Stimulated activated naive CD8-positive, alpha-beta T cell treated with anti-CD3 and anti-CD28 coated beads, Interleukin-15, Interleukin-2, amounts not matched to agents 100 U/mL and 50 U/mL, for 24 hours (primary cell): ENCODE measurements at places on chromosomes 7 and 10.

DNA sequence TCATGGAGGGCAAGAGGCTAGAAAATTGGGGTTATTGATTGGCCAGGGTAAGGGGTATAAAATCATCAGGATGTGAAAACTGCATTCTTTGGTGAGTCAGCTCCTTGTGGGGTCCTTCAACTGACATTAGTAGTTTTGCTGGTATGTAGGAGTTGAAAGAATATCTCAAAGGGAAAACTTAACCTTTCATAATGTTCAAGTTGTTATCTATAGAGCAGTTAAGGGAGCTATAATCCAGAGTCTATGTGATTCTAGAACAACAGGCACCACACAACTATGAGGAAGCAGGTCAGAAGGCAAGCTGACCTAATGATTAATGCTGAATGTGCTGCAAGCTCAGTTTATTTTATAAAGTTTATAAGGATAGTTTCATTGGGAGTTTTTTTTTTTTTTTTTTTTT is 13.7 kb downstream of the PRPS1L1 start:
- DNase-seq, result no peak

- DNase-seq, result no peak
Measured at GRCh38 chr10:14093730-14094484, 236.8 kb downstream of the FRMD4A start.

GRCh38 chr10:98098247-98098646 is 36.2 kb upstream of the R3HCC1L start:
- no peak for DNase-seq

DNA sequence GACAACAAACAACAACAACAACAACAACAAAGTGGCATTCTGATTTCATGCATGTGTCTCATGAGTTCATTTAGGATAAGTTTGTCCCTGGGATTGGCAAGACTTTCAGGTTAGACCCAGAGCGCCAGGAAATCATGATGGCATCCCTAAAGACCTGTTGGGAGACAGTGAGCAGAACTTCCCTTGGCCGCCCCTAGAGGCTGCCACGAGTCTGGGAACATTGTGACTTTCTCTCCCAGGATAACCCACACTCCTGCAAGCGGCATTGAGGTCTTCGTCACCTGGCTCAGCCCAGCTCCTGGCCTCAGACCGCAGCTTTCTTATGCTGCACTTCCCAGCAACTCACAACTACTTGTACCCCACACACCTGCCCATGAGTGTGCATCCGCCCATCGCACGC is 80.5 kb upstream of the RNF32 start:
- no peak for DNase-seq

DNA sequence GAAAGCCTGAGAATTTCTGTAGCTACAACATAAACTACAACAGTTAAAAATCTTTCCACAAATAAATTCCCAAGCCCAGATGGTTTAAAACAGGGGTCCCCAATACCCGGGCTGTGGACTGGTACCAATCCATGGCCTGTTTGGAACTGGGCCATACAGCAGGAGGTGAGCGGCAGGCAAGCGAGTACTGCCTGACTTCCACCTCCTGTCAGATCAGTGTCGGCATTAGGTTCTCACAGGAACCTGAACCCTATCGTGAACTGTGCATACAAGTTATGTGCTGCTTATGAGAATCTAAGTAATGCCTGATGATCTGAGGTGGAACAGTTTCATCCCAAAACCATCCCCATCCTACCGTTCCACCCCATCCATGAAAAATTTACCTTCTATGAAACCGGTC is 160.7 kb upstream of the FEZF1 start:
- DNase-seq, result no peak

DNA sequence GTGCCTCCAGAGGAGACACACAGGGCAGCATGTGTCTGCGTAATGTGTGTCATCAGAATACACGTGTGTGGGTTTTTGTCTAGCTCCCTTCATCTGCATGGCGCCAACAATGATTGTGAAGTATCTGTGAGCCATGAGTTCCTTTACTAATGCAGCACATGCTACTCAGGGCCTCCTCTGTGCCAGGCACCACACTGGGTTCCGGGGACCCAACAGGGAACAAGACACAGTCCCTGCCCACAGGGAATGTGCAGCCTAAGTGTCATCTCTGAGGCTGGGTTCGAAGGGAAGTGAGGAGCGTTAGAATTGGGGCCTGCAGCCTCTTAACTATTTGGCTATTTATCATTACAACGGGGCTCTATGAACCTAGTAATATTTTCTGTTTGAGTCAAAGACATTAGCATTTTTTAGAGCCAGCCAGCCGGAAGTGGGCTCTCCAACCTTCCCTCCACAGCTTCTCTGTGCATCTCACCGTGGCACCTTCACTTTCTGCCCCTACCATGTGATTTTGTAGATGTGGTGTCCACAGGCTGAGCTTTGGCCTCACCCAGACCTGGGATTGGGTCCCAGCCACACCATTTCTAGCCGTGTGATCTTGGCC is 43.9 kb upstream of the SRGN start:
- no peak for DNase-seq

DNA sequence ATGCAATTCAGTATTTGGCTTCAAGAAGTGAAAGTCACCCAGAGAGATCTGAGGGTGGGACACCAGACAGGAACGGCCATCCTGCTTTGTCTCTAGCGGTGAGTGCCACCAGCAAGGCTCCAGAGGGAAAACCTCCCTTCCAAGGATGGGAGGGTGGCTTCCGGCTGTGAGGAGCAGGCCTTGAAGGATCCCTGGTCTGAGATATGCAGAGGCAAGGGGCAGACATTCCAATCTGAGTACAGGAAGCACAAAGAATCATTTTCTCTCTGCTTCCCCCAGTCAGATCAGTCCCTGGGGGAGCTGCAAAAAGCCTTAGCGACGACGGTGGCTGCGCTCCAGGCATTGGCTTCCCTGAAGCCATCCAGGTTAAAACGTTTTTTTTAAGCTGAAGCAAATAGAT is 167.4 kb downstream of the TEX36 start:
- no peak for DNase-seq

- DNase-seq, result no peak
Measured at GRCh38 chr10:88097536-88097935, 234.1 kb downstream of the PTEN start.

- DNase-seq, result no peak
Measured at GRCh38 chr7:76246804-76247389, 45.2 kb downstream of the SRRM3 start.

GRCh38 chr10:112981553-112981952 is 31.5 kb downstream of the TCF7L2 start:
- peak; percentile 56 for DNase-seq

DNA sequence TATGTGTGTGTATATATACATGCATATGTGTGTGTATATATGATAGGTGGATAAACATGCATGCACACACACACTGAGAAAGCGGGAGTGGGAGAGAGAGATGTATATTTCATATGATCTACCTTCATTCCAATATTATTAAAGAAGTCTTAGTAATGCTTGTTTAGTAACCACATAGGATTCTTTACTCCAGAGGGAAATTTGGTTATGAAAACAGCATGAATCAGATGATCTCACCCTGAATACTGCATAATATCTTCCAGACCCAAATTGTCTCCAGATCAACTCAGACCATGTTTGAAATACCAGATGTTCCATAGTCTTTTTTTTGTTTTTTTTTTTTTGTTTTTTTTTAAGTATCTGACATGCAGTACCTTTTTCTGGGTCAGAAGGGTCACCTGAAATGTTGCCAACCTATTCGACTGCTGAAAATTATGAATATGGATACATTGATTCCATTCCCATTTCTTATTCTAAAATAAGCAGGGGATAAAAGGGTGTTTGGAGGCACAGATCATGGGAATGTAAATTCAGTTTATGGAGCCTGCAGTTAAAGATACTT is 17.4 kb downstream of the TES start:
- no peak for DNase-seq
